ENCODE measurements at places on chromosomes 16 and 17.

- DNase-seq: no peak
These were observed 2.0 kb downstream of the TMEM11 start for GRCh38 chr17:21211825-21212479.

- DNase-seq: no peak
These were observed 33.7 kb upstream of the PVALEF start for GRCh38 chr17:81131486-81132196.

DNA sequence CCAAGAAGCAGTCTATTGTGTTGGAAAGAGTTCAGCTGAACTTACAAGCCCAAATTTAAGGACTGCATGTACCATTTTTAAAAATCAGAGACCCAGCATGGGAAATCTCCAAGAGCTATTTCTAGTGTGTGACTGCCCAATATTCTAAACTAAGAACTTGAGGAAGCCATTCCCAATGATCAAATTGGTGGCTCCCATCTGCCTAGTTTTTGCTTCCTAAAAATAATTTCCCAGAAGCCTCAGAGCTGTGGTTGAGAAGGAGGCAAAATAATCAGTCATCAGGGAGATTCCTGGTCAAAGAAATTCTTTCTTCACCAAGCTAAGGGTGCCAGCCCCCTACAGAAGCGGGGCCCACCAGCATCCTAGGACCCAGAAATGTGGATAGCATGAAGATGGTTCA, 176.1 kb upstream of the CDH5 start:
- no peak for DNase-seq

- DNase-seq: no peak
These were observed 64.3 kb downstream of the PGS1 start for GRCh38 chr17:78442648-78443218.

- DNase-seq: no peak
These were observed 74.1 kb downstream of the SOCS1 start for GRCh38 chr16:11181899-11182279.

- no peak for DNase-seq
These were observed 160.3 kb upstream of the TBX2 start for GRCh38 chr17:61239327-61239726.

DNA sequence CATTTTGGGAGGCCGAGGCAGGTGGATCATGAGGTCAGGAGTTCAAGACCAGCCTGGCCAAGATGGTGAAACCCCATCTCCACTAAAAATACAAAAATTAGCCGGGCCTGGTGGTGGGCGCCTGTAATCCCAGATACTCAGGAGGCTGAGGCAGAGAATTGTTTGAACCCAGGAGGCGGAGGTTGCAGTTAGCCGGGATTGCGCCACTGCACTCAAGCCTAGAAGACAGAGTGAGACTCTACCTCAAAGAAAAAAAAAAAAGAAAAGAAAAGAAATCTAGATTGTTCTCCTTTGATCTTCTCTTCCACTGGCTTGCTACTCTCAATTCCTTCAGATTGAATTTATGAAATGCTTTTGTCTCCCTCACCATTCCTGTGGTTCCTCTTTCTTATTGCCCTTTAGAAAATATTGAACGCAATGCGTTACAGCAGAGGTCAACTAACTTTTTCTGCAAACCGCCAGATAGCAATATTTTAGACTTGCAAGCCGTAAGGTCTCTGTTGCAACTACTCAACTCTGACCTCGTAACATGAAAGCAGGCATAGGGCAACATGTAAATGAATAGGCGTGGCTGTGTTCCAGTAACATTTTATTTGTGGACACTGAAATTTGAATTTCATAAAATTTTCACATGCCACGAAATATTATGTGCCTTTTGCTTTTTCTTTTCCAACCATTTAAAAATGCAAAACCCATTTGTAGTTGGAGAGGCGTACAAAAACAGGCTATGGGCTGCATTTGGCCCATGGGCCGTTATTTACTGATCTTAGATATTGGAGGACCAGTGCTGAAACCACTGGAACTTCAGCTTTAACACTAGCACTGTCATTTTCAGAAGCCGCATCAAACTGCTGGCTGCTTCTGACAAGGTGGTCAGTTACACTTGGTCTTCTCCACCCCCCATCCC, 24.8 kb downstream of the PITPNC1 start:
- DNase-seq: no peak

- no peak for DNase-seq
These were observed 32.2 kb upstream of the RCVRN start for GRCh38 chr17:9937241-9937761.

DNA sequence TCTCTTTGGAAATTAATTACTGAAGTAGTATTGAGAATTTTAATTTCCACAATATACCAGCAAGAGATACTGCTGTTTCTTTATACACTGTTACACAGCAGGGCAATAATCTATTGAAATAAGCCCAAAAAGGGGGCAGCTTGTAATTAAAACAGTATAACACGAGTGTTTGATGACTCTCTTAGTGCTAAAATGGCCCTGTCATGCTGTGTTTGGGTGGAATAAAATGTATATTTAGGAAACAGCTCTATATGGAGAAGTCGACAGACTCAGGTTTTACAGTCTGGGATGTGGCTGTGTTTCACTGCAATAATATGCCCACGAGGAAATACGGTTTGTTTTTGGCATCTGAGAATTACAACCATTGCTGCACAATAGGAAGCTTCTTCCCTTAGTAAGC, 537.7 kb upstream of the HSBP1 start:
- DNase-seq: no peak

DNA sequence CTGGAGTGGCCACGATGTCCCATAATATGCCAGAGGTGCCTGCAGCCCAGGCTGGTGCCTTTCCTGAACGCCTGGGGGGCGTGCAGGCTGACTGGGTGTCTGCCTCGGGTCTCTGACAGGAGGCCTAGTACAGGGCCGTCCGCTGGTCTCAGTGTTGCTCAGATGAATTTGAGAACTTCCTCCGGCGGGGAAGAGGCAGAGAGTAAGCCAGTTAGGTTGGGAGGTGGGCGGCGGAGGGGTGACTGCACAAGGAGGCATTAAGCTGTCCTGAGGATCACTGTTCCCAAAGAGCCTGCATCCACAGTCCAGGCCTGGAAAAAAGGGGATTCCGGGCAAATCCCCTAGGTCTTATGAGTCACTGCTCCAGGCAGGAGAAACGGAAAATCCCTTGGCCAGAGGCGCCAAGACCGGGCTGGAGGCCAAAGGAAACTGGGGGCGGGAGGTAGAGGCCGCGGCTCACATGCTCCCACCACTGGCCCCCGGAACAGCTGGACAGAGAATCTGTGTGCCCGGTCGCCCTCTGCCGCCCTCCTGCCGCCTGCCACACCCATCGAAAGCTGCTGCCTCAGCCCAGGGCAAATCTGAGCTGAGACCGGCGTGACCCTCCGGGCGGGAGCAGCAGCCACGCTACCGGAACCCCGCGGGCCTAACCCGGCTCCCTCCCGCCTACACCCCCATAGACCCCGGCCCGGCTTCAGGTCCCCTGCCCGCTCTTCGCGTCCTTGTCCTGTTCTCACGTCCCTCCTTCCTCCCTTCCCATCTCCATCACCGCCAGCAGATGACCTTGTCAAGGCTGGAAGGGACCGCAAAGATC, 1.2 kb downstream of the TRIM47 start:
- no peak for DNase-seq

- DNase-seq: no peak
These were observed 3.2 kb upstream of the SCRN2 start for GRCh38 chr17:47844227-47844626.

DNA sequence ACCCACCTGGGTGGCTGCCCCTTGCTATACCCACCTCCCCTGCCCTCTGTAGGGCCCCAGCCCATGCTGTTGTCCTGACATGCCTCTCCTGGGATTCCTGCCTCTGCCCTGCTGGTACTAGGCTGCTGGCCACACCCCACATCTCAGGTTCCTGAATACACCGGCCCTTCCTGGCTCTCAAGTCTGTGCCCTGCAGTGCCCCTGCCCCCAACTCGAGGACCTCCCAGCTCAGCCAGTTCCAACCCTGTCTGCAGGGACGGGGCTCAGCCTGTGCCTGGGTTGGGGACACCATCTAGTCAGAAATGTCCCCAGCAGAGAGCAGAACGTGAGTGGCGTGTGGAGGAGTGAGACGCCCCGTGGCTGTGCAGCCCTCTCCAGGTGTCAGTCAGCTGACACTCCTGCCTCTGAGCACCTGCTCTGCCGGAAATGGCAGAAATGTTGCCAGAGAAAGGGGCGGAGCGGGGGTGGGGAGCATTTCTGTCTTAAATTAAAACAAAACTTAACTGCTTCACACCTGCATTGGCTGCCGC, 28.7 kb downstream of the ACSF3 start:
- DNase-seq: peak; percentile 42

GRCh38 chr17:49969795-49970389, 902 bp downstream of the DLX4 start:
- no peak for DNase-seq

DNA sequence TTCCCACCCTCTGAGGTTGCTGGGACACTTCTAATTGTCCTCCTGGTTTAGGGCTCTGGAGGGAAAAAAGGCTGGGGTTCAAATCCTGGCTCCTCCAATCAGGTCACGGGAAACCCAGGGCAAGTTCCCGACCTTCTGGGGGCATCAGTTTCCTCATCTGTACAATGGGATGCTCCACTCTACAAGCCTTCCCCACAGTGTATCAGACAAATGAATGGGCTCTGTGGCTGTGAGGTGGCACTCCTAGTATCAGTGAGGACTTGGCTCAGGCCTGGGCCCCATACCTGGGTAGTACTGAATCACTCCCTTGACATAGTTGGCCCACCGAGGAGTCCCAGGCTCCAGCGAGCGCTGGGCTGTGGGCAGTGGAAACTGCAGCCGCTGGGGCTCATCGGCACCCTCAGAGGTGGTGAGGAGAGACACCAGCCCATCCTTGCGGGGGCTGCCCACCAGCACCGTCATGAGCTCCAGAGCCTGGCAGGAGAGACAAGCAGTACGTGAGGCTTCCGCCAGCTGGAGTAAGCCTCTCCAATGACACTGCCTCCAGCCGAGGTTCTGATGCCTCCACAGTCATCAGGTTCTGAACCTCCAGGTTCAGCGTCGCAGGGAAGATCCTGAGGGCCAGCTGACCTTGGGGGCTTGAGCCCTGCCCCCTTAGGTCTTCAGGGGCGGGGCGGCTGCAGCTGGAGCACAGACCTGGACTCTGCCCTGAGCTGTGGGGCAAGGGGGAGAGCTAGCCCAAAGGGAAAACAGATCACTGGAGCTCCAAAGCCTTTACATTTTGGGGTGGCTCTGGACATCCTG, 1.2 kb downstream of the GALK1 start:
- no peak for DNase-seq

GRCh38 chr17:4480929-4481898, 17.5 kb upstream of the SPNS2 start:
- peak; percentile 15 for DNase-seq

DNA sequence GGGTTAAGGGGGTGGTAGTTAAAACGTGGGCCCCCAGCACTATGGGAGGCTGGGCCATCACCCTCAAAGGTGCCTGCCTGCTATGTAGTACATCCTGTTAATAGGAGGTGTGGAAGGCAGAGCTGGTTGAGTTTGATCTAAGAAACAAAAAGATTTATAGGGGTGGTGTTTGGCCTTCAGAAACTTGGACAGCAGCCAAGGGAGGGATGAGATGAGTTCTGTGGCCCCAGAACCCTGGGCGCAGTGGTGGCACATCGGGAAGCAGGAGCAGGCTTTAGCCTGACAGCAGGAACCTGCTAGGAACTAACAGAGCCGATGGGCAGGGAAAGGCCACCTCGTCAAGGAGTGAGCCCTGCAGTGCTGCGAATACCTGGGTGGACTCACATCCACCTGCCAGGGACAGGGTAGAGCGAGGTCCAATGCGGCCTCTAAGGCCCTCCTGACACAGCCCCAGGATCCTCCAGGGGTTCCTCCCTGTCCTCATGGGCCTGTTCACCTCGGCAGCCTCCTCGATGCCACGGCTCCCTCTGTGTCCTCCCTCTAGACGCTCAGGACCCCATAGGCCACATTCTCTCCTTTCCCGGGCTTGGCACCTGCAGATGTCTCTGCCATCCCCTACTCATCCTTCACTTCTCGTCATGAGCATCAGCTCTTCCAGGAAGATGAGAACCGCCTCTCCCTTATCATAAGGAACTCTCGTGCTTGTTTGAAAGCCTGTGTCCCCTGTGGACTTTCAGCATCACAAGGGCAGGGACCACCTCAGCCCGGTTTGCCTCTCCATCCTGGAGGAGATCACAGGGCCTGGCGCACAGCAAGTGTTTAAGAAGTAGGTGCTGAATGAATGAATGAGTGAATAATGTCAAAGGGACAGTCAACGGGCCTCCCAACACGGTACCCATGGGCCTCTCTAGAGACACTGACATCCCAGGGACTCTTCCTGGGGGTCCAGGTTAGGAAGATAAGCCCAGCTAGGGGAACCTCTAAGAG, 103.5 kb upstream of the TNRC6C start:
- no peak for DNase-seq

- no peak for DNase-seq
These were observed 56.0 kb downstream of the ABAT start for GRCh38 chr16:8730335-8730915.

DNA sequence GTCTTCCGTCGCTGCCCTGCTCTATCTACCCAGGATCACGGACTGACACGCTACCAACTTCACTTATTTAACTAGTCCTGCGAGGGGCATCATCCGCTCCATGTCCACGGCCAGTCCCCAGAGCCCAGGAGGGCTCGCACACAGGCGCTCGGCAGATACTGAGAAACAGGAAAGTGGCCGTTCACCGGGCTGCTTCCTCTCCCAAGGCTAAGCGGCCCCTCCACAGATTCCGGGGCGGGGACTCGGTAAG, 388 bp downstream of the OXLD1 start:
- no peak for DNase-seq

GRCh38 chr16:79150151-79150550, 450.4 kb downstream of the MAF start:
- DNase-seq: no peak

DNA sequence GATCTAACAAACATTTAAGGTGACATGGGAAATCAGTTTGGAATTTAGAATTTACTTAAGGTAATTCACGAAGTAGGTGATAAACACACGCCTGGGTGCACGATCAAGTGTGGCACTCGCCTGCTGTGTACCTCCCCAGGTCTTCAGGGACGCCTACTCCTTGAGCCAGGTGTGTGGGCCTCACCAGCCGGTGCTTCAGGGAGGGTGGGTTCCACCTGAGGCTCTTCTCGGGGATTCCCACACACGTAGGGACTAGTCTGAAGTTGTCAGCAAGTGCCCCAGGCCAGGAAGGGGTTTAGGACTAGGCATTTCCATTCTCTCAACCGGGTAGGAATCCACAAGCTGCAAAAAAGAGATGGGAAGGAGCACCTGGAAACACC, 9.8 kb upstream of the NAT9 start:
- DNase-seq: no peak

DNA sequence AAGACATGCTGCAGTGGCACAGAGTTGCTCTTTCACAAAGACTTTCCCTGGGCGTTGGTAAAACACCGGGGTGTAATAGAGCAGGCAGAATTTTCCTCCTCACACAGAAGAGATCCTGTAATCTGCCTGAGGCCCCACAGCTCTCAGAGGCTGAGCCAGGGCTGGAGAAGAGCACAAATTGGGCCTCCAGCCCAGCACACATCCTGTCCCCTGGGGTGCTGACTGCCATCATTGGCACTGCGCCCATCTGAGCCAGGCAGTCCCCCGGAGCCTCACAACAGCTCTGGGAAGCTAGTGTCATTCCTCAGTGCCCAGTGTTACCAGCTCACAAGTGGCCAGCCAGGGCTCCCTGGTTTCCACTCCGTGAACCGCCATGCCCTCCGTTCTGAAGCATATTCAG, 119.4 kb downstream of the SOCS1 start:
- DNase-seq: no peak

- DNase-seq: no peak
These were observed 510.6 kb downstream of the CDH13 start for GRCh38 chr16:83137326-83137781.

GRCh38 chr17:80008383-80008840, 27.3 kb downstream of the TBC1D16 start:
- DNase-seq: peak; percentile 55

- no peak for DNase-seq
These were observed 6.9 kb upstream of the EFTUD2 start for GRCh38 chr17:44906010-44906646.

Data from activated T-helper 1 cell treated with anti-CD3 and anti-CD28 coated beads, Interleukin-2, amount 50 U/mL, for 16 hours (primary cell).